ENCODE measurements at places on chromosomes 7 and 10. TPM values are rescaled to one million over a fixed set of nuclear protein-coding genes. Genes with fewer than 3 reads are reported as not detected.

The RELN gene
- total RNA-seq: 0.36 TPM

DNA sequence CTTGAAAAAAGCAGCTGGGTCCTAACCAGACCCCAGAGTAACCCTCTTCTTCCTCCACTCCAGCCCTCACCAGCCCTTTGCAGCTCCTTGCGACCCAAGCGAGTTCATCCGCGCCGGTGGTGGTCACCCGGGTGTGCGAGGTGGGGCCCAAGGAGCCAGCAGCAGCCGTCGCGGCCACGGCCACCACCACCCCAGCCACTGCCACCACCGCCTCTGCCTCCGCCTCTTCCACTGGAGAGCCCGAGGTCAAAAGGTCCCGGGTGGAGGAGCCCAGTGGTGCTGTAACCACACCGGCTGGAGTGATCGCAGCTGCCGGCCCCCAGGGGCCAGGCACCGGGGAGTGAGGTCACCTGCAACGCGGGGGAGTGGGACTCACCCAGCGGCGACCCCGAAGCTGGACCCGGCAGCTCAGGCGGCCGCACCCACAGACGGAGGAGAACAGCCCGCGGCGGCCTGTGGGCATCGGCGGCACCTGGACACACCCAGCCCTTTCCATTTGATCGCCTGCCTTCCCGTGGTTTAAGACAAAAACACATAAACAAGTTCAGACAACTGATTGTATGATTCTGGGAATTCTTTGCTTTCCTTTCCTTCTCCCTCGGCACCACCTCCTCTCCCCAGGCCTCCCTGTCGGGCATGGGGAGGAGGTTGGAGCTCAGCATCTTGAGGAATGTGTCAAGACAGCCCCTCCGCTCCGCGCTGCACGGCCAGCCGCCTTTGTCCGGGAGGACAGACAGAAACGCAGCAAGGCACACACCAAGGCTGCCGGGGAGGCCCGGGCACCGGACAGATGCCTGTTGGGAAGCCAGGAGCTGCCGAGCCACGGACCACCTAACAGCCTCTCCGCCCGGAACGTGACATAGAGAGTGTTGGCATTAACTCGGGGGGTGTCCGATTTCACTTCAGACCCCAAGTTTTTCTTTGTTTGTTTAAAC lies 13.0 kb upstream of the AP5Z1 start:
- peak; percentile 74 for DNase-seq

DNA sequence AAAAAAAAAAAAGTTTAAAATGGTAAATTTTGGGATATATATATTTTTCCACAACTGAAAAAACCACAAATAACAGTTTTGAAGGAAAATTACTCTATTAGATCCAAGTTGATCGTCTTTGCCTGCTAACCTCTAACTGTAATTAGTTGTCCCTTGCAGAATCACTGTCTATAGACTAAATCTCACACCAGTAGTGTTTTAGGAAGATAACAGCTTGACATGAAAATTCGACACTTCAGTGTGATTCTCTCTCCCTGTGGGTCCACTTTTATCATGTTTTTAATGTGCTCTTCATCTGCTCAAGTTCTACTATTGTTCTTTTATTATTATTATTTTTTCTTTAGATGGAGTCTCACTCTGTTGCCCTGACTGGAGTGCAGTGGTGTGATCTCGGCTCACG lies 24.5 kb upstream of the ARHGAP21 start:
- no peak for DNase-seq

DNA sequence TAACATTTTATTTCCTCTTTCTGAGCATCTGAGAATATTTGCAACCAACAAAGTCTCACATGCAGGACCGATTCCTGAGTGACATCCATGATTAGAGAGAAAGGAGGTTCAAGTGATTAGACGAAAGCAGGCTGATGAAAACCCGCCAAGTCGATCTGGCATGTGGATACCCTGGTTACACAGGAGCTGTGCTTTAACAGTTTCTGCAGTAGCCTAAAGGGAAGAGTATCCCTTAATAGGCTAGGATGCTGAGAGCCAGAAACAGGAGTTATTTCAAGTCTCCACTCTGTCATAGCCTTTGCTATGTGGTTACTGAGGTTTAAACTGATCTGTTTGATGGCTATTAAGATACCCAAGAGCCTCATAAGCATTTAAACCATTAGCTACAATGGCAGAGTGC lies 82.5 kb downstream of the PRKCQ start:
- no peak for DNase-seq

The SPDYE2 gene
- not detected for total RNA-seq

GRCh38 chr10:83978681-83979383 lies 160.5 kb upstream of the GHITM start:
- no peak for DNase-seq

- DNase-seq: no peak
These were observed 235.5 kb upstream of the INHBA start for GRCh38 chr7:41938371-41938770.

The RBP4 gene
- total RNA-seq: 2.1 TPM

The RGR gene
- not detected for total RNA-seq

- DNase-seq: no peak
These were observed 186.1 kb downstream of the SRPK2 start for GRCh38 chr7:105202616-105203015.
